ENCODE measurements at places on chromosomes 5 and 9.
A peak's percentile ranks its signal among the peaks of the same experiment; 100 is the strongest.

GRCh38 chr5:43315263-43315662 lies 2.1 kb upstream of the HMGCS1 start:
- no peak for DNase-seq

DNA sequence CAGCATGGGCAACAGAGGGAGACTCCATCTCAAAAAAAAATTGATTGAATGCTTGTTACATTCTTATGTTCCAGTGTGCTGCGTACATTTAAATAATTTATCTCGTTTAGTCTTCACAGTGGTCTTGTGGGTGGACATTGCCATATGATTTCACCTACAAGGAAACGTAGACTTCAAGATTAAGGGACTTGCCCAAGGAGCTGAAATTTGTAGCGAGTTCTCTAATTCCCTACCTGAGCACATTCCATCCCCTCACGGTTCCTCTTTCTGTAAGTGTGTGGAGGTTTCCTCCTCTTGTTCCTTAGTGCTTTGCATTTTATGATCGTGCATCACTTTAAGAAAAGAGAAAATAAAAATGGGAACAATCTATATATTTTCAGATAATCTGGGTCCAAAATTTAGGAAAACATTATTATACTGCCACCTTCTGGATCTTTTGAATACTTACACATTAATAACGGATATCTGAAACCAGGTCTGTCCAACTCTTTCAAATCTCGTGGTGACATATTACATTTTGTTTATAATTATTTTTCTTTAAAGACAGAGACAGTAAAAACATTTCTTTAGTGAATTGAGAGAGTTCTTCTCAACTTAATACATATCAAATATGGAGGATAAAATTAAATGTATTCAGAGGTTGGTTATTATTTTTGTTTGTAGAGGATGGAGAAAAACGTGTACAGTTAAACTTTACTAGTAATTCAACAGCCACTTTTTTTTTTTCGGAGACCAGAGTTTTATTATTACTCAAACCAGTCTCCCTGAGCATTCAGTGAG lies 29.9 kb upstream of the C7 start:
- DNase-seq: peak; percentile 70

DNA sequence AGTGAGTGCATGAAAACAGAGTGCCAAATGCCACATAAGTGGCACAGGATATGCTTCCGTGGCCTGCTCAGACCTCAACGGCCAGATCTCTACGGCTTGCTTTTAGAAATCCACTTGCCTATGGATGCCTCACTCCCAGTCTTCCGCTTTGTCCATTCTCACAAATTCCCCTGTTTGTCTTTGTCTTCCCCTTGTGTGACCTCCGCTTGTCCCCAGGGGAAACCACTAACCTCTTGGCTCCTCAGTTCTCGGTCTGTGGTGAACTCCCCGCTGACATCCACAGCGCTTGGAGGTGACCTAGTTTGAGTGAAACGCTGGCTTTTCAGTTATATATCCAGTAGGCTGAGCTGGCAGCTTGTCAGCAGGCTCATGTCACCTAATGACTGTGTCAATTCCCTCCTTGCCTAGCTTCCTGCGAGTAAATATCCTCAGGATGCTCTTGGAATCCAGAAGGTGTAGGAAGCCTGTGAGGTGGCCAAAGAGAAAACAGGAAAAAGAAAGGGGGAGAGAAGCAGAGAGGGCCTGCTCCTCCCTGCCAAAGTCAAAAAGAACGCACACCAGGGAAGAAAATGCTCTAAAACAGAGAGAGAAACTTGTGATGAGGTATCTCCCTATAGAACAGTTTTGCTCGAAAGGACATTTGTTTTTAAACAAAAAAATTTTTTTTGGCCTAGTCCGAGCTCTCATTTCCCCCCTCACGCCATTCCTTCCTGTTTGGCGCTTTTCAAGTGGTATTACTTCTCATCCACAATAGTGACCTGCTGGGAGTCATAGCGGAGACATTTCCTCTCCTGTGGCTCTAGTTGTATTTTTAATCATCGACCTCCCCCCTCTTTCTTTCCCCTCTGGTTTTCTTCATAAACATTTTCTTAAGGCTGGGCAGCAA lies 101.6 kb upstream of the SPRY4 start:
- no peak for DNase-seq

DNA sequence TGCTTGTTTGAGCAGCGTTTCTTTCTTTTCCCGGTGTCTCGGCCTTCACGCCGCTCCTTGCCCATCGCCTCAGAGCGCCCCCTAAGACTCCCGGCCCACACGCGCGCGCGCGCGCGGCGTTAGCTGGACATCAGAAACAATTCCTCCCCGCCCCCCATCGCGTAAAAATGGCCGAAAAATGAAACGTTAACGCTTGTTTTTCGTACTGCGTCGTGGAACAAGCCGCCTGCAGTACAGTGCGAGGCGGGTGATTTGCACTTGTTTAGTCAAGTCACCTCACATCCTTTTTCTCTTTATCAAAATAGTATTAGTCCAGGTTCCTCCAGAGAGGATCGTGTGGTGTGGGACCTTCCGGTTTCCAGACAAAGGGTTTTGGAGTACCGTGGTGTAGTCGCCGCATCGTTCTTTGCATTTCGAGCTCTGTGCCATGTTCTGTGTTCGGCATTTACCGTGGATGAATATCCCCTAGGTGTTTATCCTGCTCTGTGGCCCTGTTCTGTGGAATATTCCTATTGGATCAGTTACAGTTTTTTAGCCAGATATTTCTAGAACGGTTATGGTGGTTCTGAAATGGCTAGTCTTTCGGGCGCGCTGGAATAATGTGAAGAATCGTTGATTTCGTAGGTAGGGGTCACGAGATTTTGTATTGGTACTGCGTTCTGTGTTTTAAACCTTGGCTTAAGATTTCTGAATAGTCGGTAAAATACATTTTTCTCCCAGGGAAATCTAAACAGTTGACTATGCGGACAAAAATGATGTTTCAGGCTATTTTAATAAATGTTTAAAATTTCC lies 1.0 kb downstream of the MATR3 start:
- peak; percentile 58 for DNase-seq

DNA sequence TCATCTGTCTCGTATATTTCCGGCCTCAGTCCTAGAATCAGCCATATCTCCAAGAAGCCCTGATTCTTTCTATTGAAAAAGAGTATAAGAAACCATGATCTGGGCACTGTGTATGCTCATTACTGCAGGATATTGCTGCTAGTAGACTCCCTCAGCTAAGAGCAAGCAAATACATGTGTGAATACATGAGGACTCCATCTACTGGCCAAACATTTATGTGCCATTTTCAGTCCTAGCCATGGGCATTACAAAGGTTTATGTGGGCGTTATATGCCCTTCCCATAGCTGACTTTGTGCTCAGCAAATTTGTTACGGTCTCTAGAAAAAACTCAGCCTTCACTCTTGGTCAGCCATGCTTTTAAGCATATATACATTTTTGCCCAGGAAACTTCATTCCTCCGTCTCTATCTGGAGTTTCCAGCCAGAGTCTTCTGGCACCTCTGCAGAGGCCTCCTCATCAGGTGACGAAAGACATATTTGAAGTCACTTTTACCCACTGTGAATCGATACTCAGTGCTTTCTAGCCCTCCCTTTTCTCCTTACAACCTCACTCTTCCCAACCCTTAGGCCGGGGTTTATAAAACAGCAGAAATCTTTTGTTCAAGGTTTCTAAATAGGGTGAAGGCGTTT lies 1495.6 kb upstream of the CDH6 start:
- DNase-seq: peak; percentile 45

GRCh38 chr9:4335631-4336030 lies 35.8 kb upstream of the GLIS3 start:
- DNase-seq: no peak

DNA sequence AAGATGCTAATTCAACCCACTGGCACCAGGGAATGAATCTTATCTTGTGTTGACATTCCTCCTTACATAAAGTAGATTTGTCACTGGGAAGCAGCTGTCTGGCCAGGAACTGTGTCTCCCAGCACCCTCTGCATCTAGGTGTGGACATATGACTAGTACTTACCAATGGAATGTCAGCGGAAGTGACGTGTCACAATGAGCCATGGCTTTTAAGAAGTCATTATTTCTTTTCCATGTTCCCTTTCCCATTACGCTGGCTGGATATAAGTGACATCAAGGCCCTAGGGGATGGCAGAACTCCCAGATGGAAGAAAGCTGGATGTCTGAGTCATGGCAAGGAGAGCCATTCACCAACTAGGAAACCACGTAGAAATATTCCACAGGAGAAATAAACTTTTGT lies 84.7 kb upstream of the MAST4 start:
- DNase-seq: no peak

- no peak for DNase-seq
Measured at GRCh38 chr9:132536124-132536523, 46.3 kb upstream of the BARHL1 start.

GRCh38 chr5:175467983-175468690 lies 10.2 kb upstream of the SFXN1 start:
- no peak for DNase-seq

GRCh38 chr9:2043243-2043642 lies 28.1 kb downstream of the SMARCA2 start:
- DNase-seq: no peak

GRCh38 chr9:89993678-89994630 lies 389.1 kb downstream of the GADD45G start:
- DNase-seq: no peak

DNA sequence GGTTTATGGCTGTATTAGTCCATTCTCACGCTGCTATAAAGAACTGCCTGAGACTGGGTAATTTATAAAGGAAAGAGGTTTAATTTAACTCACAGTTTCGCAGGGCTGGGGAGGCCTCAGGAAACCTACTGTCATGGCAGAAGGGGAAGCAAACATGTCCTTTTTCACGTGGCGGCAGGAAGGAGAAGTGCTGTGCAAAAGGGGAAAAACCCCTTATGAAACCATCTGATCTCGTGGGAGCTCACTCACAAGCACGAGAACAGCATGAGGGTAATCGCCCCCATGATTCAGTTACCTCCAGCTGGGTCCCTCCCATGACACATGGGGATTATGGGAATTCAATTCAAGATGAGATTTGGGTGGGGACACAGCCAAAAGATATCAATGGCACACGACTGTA lies 13.9 kb downstream of the LRRC70 start:
- no peak for DNase-seq

- DNase-seq: no peak
Measured at GRCh38 chr5:147831465-147831864, at the start of gene SPINK1. SPINK1 (minus strand) TSS chr5:147831671; CDS start chr5:147831577, 94 bp downstream.

GRCh38 chr9:113529336-113530009 lies 65.9 kb downstream of the RGS3 start:
- DNase-seq: no peak

DNA sequence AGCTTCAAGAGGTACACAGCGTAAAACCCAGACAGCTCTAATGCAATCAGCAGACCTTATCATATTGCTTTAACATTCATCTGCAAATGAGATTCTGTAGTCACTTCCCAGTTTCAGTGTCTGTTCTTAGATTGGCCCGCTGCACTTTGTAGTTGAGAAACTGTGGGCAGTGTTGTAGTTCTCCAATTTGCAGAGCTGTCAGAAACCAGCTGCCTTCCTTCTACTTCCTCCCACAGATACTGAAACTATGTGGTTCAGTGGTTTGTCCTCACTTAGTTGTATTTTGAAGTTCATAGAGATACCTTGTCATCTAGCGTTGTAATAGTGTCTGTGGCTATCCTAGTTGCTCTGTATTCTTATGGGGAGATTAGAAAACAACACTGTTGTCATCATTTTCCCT lies 39.6 kb upstream of the TRIM36 start:
- DNase-seq: no peak

DNA sequence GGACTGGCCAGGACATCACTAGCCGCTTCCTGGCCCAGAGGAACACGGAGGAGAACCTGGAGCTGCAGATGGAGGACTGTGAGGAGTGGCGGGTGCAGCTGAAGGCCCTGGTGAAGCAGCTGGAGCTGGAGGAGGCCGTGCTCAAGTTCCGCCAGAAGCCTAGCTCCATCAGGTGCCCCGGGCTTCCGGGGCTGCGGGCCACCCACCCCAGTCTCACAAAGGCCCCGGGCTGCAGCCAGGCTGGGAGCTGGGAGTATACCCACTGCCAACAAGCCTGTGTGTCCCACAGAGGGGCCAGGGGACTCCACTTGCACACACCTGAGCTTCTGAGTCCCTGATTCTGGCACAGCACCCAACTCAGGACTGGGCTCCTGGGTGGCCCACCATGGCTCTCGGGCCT lies 1.7 kb upstream of the RABL6 start:
- DNase-seq: no peak

GRCh38 chr5:66742896-66743247 lies 146.7 kb downstream of the MAST4 start:
- no peak for DNase-seq

- no peak for DNase-seq
Measured at GRCh38 chr9:101498323-101498722, 35.3 kb upstream of the RNF20 start.

- no peak for DNase-seq
Measured at GRCh38 chr5:75935572-75935971, 147.6 kb upstream of the SV2C start.

GRCh38 chr5:172973127-172973916 lies 10.2 kb upstream of the ATP6V0E1 start:
- no peak for DNase-seq

- peak; percentile 52 for DNase-seq
Measured at GRCh38 chr5:55850839-55851674, at the start of gene IL31RA. IL31RA (plus strand) TSS chr5:55851357; CDS start chr5:55851571, 214 bp downstream.

- no peak for DNase-seq
Measured at GRCh38 chr5:154652746-154653417, 102.3 kb upstream of the LARP1 start.

GRCh38 chr5:161372682-161373344 lies 173.7 kb downstream of the GABRB2 start:
- no peak for DNase-seq

DNA sequence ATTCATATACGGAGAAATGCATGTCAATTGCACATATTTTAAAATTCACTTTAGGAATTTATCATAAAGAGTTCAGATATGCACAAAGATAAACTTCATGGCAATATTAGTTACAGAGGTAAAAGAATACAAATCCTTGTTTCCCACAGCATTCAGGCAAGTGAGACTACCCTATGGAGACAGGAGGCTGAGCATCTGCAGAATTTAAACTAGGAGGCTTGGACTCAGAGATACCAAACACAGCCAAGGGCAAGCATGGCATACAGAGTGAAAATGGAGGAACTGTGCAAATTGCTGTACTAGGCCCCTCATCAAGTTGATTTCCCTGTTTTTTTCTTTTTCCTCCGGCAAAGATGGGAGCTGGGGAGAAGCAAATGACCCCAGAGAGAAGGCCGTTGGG lies 94.2 kb downstream of the SLC24A2 start:
- no peak for DNase-seq

- no peak for DNase-seq
Measured at GRCh38 chr9:137357166-137357565, 55.1 kb upstream of the NRARP start.
